Iris pigment epithelial cell (primary cell): ENCODE measurements at places on chromosomes 7 and 10.
A peak's percentile ranks its signal among the peaks of the same experiment; 100 is the strongest.

DNA sequence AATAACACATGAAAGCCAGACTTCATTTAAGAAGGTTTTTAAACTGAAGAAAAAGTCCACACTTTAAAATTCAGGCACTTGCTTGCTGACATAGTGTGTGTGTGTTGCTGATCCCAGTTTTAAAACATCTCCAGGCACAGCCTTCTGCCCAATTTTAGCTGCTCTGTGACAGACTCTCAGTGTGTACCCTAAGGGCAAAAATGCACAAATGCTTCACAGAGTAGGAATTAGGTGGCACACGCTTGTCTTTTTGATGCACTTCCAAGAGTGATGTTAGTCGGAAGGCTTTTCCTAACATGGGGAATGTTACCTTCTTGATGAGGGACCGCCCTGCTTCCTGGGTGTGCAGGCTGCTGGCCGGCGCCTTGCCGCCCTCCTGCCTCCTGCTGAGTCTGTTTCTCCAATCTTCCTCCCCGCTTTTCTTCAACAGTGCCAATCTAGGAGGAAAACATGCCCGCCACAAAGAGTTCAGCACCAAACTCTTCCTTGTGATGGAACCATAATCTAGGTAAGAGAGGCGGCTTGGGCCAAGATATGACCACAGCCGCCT lies 122.3 kb downstream of the SVIL start:
- no peak for DNase-seq

- no peak for DNase-seq
These were observed 233.9 kb downstream of the ZNF248 start for GRCh38 chr10:37623506-37623905.

DNA sequence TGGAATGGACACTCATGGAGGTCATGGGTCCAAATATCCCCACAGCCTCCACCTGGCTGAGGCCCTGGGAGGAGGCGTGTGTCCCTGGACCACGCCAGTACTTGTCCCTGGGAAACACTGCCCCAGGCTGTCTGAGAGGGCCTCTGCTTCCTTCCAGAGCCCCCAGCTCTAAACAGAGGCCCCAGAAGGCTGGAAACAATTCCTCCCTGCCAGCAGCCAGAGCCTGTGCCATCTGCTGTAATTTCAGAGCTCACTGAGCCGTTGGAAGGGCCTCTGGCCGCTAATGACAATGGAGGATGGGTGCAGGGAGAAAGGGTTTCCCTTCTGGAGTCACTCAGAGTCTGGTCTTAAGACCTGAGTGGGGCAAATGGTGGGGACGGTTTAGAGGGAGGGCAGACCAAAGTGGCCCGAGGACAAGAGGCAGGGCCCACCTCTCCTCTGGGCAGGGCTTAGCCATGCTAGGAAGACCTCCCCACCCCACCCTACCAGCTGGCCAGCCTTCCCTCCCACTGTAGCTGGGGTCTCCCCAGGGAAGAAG lies 7.1 kb downstream of the CHAT start:
- DNase-seq, result no peak

DNA sequence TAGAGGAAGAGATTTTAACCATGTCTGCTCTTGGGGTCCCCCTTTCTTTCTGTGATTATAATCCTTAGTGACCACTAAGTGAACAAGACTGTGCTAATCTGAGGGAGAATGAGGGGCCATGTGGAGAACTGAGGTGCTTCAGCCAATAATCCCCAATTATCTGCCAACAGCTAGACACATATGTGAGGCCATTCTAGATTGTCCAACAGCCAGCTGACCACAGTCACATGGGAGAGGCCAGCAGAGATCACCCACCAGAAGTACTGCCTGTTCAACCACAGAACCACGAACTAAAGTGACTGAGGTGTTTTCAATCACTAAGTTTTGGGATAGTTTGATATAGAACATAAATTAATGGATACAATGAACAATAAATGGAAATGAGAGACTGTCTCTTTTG lies 74.3 kb downstream of the SEMA3E start:
- DNase-seq, result no peak

DNA sequence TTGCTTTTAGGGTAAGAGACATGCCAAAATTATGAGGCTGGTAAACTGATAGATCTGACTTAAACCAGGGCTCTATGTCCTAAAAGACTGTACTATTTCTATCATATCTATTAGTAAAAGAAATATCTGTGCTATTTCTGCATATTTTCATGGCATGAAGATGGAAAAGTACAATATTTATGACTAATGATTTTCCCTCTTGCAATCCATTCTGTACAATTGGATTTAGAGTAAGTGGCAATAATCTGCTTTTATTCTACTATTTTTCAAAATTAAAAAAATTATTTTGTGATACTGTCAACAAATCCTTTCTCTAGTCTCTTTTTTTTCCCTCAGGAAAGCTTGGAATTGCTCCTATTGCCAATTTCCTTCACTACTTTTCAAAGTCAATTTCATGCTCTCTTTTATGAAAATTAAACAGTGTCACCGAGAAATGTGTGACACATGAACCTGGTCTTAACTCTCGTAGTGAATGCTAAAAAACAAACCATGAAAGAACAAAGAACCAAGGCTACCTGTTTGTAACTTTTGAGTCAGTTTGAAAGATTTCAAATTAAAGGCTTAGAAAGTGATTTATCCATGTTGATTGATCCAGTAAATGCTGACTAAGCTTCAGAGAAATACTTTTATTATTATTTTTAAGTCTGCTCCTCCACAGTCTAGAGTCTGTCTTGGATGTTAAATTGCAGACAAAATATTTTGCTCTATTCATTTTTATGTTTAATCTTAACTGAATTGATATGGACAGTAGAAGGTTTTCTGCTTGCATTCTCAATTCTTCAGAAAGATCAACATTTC lies 262.7 kb upstream of the CHRM2 start:
- DNase-seq, result no peak

GRCh38 chr7:816751-817671 lies 15.3 kb upstream of the SUN1 start:
- peak; percentile 32 for DNase-seq

GRCh38 chr7:2882111-2882510 lies 38.0 kb upstream of the GNA12 start:
- DNase-seq, result no peak

GRCh38 chr7:140034421-140034820 lies 28.3 kb downstream of the PARP12 start:
- no peak for DNase-seq

DNA sequence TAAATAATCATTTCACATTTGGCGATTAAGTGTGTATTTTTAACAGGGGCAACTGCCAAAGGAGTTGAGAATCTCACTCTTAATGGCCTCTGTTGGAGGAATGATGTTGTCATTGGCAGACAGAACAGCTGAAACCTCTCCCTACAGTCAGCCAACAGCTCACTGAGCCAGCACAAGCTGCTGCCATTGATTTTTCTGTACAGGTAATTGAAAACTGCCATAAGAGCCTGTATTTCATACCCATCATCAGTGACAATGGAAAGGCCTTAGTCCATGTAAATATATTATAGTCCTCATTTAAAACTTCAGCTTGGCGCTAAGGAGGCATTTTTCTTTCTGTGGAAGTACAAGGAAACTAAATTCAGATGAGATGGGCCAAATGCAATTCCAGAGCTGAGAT lies 28.1 kb upstream of the PTN start:
- no peak for DNase-seq
